ENCODE measurements at places on chromosomes 16 and 17.
A peak's percentile ranks its signal among the peaks of the same experiment; 100 is the strongest.

DNA sequence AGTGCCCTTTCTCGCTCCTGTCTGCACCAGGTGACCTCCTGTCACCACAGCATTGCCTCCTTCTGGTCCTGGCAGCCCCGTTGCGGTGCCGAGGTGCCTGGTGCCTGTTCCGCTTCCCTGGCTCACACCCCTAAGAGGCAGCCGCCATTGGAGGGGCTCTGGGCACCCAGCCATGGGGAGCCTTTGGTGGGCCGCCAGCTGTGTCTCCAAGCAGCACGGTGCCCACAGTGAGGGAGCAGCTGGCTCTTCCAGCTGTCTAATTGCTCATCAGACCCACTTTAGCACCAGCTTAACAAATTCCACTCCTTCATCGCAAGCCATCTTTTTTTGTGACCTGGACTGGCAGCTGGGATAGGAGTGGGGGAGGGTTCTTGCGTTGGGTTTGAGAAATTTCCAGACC lies 276.1 kb downstream of the SNX29 start:
- no peak for DNase-seq

DNA sequence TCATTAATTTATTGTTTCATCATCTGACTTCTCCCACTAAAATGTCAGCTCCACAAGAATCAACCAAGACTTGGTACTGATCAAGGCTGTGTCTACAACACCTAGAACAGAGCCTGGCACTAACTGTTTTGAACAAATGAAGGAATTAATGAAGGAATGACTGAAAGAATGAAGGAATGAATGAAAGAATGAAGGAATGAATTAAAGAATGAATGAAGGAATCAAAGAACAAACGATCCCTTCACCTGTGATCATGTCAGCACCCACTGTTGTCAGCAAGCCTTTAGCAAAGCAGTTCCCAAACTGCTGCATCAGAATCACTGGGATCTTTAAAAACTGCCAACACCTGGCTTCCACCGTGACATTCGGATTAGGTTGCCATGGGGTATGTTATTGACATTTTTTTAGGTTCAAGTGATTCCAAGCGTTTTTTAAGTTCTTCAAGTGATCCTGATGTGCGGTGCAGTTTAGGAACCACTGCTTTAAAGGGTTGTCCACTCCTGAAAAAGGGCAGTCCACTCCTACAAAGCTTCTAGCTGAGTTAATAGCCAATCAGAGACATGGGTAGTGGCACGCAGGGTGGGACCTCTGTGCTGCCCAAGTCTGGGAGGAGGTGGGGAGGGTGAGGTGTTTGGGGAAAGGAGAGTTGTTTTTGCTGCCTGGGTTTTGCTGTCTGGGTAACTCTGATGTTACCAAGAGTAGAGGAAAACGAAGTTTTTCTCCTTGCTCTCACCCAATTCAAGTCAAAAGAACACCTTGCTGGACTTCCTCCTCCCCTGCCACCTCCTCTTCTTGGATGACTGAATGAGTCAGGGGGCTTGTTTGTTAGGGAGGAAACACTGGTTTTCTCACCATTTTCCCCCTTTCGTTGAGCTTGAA lies 89.7 kb downstream of the RAB11FIP4 start:
- no peak for DNase-seq

DNA sequence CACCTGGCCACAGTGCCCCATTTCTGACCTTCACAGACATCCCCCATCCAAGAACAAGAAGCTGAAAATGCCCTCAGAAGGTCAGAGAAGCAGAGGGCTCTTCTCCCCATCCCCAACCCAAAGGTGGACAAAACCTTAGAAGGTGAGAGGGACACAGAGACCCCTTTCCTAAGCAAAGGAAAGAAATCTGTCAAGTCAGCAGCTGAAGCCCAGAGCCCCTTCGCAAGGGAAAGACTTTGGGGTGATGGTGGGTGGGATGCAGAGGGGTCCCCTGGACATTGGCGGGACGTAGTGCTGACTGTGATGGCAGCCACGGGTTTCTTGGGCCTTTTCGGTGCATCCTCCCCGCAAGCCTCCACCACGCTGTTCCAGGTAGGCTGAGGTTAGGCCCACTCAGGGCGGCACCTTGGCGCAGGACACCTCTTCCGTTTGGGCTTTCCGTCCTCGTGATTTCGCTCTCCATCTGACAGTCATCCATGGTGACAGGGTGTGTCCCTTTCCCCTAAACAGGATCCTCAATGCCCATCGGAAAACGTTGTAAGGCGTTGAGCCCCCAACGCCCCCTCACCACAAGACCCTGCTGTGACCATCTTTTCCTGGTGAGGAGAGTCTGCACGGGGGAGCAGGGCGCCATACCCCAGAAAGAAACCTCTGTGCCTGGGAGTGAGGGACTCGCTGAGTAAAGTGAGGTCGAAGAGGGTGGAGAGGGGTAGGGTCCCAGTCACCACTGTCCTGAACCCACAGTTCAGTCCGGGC lies 10.7 kb upstream of the GSDMA start:
- no peak for DNase-seq

GRCh38 chr16:9645911-9646310 lies 536.3 kb downstream of the GRIN2A start:
- DNase-seq, result no peak

GRCh38 chr16:88838566-88838965 lies 18.2 kb downstream of the GALNS start:
- no peak for DNase-seq

DNA sequence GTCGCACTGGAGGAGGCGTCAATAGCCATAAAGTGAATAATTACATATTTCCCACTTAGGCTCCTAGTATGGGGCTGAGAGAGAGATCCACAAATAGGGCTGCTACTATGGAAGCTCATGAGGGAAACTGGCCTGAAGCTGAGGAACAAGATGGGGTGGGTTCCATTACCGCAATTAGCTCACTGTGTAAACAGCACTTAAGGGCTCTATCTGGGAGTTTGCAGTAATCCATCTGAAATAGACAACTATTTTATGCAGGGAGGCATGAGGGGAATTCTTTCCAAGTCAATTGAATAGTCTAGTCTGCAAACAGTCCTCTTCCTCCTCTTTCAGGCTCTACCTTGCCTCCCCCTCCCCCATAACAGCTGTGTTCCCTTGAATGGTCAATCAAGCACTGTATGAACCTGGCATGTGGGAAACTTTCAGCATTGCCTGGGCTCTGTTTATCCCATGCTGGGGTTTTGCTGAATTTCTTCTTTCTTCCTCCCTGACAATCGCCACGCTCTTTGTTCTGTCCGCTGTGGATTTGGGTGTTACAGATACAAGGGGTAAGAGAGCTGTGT lies 56.1 kb upstream of the MAF start:
- DNase-seq, result no peak

- DNase-seq, result no peak
These were observed 34.9 kb downstream of the SMARCE1 start for GRCh38 chr17:40612599-40613244.

DNA sequence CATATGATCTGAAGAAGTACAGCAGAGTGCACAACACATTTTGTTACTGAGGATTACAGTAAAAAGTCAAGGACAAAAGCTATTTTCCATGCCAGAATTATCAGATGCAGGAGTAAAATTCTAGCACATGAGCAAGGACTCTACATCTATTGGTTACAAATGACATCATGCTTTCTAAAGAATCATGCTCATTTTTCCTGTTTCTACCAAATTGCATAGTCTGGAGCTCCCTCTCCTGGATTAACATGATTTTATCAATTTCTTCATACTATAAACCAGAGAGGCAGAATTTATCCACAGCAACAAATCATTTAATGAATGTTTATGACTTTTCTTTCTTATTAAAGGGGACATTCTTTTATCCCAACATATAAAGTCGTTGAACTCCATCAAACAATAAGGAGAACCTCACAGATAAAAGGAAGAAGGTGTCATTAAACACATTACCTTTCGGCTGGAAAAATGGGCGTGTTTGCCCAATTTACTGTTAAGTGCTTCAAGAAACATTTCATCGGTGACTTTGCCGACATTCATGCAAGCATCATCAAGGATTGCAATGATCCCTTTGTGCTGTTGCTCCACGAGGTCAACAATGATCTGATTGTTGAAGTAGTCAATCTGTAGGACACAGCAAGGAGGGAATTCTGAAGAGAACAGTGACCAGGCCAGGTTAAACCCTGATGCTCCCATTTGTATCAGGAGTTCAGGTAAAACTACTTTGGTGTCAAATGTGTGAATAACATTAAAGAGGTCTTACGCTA lies 121.7 kb downstream of the MYO1D start:
- peak; percentile 36 for DNase-seq

DNA sequence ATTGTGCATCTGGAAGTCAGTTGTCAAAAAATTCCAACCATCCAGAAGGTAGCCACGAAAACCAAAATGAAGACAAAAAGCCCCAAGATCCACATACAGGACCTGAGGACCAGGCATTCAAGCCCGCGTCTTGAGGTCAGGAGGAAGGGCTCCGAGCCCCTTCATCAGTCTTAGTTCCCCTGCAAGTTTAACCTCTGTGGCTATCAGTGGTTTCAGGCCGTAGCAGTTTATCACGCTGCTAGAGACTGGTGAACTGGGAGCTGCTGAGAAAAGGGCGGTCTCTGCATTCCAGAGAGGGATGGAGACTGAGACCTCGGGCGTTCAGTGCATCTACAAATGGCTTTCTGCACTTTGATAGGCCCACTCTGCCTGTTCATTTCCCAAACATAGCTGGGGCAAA lies 70.6 kb downstream of the IRF8 start:
- no peak for DNase-seq

DNA sequence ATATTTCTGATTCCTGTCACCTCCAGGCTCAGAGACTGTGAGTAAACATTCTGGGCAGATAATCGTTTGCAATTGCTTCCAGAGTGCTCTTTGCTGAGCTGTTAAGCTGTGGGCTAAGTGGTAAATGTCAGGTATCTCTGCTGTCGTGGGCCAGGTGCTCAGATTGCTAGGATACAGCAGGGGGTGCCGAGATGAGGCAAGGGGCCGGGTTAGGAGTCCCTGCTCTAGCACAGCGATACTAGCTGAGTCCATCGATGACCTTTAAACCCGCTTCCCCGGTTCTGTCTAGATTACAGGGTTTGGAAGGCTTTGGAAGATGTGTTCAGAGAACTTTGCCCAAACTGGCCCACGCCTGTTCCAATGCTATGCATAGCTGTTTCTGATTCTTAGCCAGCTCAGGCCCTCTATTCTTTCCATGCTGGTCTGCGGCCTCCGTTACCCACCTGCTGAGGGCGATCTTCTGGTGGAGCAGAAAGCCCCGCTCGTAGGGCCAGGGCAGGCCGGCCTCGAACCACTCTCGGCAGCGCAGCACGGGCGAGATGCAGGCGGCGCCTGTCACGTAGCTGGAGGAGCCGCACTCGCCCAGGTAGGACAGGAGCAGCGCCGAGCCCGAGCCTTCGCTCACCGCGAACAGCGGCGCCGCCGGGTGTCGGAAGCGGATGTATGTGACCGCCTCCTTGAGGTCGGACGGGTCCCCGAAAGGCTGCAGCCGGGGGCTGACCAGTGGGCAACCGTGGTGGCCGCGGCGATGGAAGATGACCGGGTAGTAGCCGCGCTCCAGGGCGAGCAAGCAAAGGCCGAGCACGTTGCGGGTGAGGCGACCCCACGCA lies 979 bp downstream of the ABHD15 start:
- no peak for DNase-seq

DNA sequence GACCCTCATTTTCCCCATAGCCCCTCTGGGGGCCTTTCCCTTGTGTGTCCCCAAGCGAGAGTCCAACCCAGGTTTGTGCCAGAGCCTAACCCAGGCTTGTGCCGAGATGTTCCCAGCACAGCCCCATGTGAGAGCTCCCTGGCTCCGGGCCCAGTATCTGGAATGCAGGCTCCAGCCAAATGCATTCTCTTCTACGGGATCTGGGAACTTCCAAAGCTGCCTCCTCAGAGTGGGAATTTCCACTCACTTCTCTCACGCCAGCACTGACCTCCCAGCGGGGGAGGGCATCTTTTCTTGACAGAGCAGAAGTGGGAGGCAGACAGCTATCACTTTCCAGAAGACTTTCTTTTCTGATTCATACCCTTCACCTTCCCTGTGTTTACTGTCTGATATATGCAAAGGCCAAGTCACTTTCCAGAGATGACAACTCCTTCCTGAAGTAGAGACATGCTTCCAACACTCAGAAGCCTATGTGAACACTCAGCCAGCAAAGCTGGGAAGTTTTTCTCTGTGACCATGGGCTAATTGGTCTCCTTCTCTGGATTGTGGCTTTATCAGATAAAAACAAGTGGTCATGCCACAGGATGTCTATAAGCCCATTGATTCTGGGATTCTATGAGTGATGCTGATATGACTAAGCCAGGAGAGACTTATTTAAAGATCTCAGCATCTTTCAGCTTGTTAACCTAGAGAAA lies 2.5 kb upstream of the CCL2 start:
- DNase-seq, result peak; percentile 92

DNA sequence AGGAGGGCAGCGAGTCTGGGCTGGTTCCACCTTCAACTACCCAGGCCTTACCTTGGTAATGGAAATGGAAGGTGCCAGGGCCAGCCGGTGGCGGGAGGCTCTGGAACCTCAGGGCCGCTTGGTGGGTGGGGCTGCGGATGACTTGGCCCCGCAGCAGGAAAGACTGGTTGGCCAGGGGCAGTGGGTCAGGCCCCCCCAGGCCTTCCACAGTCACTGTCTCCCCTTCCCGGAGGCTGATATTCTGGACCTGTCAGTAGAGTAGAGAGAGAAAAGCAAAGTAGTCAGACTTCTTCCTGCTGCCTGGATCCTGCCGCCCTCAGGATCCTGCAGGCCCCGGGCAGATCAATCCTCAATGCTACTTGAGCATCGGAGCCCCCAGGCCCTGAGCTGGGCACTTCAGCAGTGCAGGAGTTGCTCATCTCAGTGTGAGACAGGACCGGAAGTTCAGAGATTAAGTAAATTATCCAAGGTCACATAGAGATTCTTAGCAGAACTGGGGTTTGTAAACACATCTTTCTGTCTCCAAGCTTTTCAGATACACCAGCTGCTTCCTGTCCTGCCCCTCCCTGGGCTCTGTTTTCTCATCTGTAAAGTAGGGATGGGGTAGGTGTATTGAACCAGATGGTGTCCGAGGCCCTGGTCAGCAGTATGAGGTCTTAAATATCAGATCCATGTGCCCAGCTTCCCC lies 18.5 kb upstream of the PHF12 start:
- DNase-seq, result no peak

DNA sequence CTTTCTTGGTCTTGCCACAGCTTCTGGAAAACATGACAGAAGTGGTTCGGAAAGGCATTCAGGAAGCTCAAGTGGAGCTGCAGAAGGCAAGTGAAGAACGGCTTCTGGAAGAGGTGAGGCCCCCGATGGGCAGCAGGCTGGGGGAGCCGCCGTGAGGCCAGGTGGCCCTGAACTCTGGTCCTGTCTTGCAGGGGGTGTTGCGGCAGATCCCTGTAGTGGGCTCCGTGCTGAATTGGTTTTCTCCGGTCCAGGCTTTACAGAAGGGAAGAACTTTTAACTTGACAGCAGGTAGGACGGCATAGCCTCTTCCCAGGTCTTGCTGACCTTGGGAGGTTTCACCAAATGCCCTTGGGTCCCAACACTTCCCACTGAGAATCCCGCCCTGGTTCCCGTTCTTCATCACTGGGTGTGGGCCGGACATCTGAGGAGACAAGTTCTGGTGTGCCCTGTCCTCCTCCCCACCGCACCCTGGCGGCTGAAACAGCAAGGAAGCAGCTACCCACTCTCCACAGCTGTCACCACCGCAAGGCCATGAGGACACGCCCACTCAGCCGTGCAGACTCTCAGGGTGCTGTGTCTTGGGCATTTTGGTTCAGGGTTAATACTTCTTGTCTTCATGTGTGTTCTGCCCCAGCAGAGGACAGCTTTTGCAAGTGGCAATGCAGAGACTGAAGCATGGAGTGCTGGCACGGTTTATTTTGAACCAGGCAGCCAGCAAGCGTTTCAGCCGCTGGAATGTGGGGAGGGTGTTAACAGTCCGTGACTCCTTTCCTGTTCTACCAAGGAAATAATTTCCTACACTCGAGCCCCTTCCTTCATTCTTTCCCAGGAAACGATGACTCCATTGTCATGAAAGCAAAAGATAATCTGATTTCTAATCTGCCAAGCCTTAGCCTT lies 21.4 kb downstream of the NTAN1 start:
- no peak for DNase-seq
